ENCODE measurements at places on chromosomes 2 and 18. TPM values are rescaled to one million over a fixed set of nuclear protein-coding genes. Genes with fewer than 3 reads are reported as not detected.

- no peak for DNase-seq
Measured at GRCh38 chr2:81481994-81482368, 1177.4 kb upstream of the LRRTM1 start.

DNA sequence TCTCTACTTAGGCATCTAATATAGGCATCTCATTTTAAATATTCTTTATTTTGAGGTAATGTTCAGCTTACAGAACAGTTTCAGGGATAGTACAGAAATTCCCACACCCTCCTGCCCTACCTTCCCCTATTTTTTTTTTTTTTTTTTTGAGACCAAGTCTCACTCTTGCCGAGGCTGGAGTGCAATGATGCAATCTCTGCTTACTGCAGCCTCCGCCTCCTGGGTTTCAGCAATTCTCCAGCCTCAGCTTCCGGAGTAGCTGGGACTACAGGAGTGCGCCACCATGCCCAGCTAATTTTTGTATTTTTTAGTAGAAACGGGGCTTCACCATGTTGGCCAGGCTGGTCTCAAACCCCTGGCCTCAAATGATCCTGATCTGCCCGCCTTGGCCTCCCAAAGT lies 97.6 kb downstream of the EPB41L5 start:
- no peak for DNase-seq

GRCh38 chr2:57461624-57462023 lies 585.0 kb upstream of the VRK2 start:
- DNase-seq = no peak

DNA sequence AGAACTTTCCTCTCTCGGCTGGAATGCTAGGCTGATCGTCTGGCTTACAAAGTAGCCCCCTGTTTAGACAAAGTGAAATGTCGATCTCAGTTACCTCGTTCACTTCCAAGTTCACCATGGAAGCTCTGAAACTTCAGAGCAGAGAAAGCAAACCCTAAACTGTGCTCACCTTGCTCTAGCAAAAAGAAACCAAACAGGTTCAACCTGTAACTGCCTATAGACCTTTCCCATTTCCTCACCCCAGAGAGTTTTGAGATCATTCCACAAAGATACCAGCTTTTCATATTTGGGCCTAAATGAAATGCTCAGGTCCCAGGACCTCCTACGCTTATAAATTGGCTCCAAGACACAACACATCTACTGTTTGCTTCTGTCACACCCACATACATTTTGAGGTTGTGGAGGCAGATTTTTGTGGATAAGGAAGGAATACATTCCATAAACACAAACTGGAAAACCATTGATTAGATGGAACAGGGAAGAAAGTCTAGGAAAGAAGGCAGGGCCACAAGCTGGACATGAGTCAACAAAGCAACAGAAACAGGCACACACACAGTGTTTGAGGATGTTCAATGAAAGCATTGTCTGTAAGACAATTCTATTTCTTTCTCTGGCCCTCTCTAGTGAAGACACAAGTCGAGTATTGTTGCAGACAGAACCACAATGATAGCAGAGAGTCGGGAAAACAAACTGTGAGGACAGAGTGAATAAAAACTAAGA lies 52.8 kb upstream of the TGIF1 start:
- DNase-seq = no peak

The RAPH1 gene
- total RNA-seq = 14.3 TPM
